ENCODE measurements at places on chromosomes 1 and 21. TPM values are rescaled to one million over a fixed set of nuclear protein-coding genes. Genes with fewer than 3 reads are reported as not detected.

The HPCA gene
- not detected for total RNA-seq

GRCh38 chr1:94737124-94737998 lies 82.8 kb upstream of the SLC44A3 start:
- DNase-seq, result no peak

GRCh38 chr1:107762751-107763390 lies 202.1 kb downstream of the VAV3 start:
- DNase-seq, result no peak

The AVPR1B gene
- total RNA-seq, result not detected

DNA sequence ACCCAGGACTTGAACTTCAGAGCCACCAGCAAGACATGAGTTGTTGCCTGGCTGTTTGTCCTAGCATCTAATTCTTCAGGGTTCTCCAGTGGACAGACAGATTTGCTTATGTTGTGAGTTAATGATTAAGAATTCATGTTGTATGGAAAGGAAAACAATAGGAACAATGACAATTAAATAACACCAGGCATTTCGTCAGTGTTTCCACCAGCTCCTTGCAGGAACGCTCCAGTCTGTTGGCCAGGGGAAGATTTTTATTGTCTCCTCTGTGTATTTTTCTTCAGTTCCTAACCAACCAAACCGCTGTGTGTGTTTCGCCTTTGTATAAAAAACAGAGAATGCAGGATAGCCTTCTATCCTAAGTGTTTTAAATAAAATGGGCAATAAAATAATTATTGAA lies 64.4 kb upstream of the PTGFR start:
- DNase-seq, result no peak

Data from heart right ventricle (tissue), 16 donors.